ENCODE measurements at places on chromosomes 7 and 10.

DNA sequence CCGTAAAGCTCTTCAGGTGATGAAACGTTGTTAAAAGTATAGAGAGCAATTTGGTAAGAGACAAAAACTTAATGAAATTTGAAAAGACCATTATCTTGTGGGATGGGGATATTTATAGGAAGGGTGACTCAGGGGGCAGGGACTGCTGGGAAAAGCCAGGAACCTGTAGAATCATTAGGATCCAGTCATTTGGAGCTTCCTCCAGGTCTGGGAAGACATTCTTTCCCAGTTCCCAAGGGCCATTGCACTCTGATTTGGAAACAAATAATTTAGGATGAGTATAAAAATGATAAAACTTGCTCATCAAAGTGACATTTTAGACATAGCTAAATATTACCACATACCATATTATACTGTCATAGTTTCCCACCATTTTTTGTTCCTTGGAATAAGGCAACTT lies 143.9 kb downstream of the PFKFB3 start:
- DNase-seq: peak; percentile 7

DNA sequence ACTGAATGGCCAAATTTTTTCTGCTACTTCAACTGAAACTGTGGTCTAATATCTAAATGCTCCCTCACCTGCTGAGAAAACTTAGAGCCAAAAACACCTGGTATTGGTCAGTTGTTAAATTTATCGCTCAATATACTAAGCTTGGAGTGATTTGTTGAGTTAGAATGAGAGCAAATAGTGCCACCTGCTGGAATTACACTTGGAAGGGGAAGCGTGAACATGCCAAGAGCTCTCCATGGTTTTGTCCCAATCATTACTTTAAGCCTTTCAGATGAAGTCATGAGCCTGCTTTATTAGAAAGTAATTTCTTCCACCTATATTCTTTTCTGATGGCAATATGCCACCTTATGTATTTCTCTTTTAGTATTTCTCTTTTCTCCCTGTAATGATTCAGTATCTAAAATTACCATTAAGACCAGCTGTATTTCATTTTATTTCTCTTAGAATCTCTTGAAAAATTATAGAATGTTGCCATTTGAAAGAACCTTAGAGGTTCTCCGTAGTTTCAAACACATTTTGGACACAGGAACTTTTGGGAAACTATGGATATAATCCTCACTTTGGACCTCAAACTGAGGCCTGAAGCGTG lies 447.8 kb upstream of the C7orf33 start:
- DNase-seq: no peak

- DNase-seq: no peak
These were observed 5.8 kb downstream of the DYNC2I1 start for GRCh38 chr7:158861936-158862704.

- DNase-seq: no peak
These were observed 18.1 kb downstream of the OPTN start for GRCh38 chr10:13117841-13118783.

DNA sequence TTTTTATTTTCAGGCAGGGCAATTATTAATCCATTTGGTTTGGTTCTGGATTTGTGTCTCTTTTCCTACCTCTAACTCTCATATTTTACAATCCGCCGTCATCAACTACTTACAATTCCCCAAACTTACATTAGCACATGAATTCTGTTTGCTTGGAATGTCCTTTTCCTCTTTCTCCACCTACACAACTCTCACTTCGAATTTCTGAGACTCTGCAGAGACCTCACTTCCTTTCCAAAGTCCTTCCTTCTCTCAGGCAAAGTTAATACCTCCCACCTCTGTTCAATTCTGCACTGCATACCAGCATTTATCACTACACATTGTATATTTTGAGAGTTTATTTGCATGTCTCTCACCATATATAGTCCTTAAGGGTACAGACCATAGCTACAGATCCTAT lies 122.7 kb upstream of the LRRTM3 start:
- no peak for DNase-seq

DNA sequence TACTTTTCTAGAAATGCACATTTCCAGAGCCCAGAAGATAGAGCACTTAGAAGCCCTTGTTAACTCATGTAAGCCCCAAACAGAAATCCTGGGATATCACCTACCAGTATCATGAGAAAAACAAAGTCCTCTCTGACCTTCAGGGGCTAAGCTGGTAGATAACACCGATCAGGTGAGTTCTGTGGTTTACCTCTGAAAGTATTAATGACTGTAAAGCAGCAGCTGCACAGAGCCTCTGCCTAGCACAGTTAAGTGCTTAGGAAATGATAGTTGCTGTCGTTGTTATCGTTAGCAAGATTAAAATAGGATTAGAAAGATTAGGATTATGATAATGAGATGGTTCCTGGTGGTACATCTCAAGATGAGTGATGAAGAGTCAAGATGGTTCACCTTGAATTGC lies 64.9 kb downstream of the PLXNA4 start:
- no peak for DNase-seq

DNA sequence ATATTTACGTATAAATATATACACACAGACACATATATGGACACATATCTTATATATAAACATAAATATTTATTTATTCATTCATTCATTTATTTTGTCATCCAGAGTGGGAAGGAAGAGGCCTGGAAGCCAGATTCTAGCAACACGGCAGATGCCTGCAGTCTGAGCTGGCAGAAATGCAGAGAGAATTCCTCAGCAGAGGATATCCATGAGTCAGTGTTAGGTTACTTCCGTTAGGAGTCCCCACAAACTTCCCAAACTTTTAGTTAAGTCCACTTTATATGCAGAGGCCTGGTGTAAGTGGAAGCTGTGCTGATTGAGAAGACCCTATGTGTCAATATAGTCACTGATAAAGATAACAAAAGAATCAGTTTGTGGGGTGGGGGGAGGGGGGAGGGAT lies 89.6 kb downstream of the PPP1R17 start:
- peak; percentile 58 for DNase-seq

DNA sequence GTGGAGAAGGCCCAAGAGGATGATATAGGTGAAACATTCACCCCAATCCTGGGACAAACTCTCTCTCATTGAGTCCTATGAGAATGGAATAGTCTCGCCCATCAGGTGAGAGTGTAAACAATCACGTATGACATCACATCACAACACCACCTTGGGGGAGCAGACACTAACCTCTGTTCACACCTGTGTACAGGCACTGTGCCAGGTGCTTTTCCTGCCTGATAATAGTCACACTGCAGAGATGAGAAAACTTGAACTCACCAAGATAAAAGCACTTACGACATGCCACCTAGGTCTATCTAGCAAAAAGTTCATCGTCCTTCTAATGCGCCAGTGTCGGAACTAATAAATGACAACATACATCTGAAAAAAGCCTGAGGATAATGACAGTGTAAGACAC lies 187.8 kb downstream of the FAM107B start:
- no peak for DNase-seq

DNA sequence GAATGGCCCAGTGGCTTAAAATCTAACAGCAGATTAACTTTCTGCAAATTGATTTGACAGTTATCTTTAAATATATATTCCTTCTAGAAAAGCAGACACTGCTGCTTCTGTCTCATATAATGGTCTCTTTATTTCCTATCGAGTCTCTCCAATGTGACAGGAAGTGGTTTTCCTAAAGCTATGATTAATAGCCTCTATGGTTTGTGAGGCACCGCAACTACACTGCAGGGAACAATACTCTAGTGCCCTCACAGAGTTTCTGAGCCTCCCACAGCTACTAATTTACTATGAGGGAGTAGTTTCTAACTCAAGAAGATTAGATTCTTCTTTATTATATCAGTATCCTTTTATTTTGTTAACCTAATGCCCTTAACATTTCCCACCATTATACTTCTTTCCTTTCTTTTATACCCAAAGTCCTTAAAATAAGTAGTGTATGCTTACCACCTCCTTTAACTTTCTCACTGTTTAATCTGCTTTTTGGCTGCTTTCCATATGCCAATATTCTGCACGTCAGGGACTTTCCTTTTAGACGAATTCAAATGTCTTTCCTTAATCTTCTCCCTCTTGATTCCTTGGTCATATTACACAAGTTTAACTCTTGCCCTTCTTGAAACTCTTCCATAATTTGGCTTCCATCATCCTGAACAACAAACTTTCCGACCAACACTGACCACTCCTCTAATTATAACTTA lies 23.8 kb upstream of the AHR start:
- no peak for DNase-seq

GRCh38 chr10:29643771-29644501 lies 9.2 kb upstream of the SVIL start:
- no peak for DNase-seq

- DNase-seq: no peak
These were observed 1.8 kb downstream of the IMPDH1 start for GRCh38 chr7:128407751-128408708.

GRCh38 chr7:6172224-6172909 lies 100.1 kb downstream of the CYTH3 start:
- DNase-seq: no peak

DNA sequence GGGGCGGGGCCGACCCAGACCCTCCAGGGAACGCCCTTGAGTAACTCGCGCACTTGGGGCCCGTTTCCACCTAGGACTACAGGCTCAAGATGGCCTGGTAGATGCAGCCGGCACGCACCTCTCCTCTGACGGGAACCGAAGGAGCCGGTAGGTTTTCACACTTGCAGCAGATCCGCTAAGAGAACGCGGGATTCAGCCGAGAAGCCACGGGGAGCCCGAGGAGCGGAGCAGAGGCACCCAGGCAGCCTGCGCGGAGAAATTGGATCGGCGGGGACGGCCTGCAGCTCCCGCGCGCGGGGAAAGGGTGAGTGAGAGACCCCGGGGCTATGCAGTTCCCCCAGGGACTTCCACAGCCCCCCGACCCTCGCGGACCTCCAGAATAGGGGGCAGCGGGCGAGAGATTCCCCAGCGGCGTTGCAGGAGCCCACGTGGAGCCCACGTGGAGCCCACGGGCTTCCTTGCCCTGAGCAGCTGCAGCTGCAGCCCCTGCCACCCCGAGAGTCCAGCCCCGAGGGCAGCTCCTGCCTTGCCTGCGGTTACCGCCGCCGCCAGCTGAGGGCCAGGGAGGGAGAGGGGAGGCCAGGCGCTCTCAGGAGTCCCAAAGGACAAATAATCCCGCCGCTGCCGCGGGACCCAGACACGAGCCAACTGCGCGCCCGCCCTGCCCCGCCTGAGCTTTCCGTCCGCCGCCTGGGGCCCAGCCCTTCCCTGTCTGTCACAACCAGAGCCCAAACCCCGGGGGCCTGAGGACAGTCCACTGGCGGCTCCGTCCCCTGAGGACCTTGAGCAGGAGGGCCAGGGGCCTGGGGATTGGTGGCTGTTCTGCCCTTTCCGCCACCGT lies 13.1 kb downstream of the IFT22 start:
- DNase-seq: no peak

- DNase-seq: no peak
These were observed 382.9 kb upstream of the NPVF start for GRCh38 chr7:25611196-25611595.
